Activated T-cell treated with anti-CD3 and anti-CD28 coated beads for 48 hours (primary cell): ENCODE measurements at places on chromosomes 16 and 17.
A peak's percentile ranks its signal among the peaks of the same experiment; 100 is the strongest.

DNA sequence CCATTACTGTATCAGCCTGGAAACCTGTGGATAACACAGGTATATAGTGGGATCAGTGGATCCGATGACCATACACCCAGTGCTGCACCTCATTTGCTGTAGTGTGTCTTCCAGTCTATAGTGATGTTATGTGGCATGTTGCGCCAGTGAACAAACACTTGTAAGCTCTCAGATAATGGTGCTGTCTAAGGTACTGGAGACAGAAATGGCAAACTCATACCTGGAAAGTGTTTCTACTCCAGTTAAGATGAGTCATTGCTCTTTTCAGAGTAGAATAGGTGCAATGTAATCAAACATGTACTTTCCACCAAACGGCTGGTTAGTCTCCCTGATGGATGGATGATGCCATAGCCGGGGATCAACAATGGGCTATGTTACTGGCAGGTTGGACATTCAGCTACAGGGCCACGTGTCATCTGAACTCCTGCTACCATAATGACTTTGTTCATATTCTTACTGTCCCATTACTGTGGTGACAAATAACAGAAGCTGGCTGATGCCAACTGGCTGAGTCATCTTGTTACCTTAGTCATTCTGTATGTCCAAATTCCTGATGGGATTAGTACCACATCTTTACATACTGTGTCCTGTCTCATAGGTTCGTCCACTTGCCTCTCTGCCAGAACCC is 6.3 kb downstream of the CCL11 start:
- DNase-seq, result no peak

DNA sequence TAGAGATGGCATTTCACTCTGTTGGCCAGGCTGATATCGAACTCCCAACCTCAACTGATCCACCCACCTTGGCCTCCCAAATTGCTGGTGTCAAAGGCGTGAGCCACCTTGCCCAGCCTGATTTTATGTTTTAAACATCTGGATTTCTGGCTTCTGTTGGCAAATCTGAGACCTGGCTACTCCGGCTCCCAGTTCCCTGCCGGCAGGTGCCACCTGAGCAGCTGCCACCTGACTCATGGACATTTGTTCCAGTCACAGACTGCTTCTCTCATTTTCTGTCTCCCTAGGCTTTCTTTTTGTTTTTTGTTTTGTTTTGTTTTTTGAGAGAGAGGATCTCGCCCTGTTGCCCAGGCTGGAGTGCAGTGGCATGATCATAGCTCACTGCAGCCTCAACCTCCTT is 9.6 kb downstream of the PMM2 start:
- no peak for DNase-seq

GRCh38 chr17:521183-521525 is 168.5 kb upstream of the RPH3AL start:
- DNase-seq, result no peak

DNA sequence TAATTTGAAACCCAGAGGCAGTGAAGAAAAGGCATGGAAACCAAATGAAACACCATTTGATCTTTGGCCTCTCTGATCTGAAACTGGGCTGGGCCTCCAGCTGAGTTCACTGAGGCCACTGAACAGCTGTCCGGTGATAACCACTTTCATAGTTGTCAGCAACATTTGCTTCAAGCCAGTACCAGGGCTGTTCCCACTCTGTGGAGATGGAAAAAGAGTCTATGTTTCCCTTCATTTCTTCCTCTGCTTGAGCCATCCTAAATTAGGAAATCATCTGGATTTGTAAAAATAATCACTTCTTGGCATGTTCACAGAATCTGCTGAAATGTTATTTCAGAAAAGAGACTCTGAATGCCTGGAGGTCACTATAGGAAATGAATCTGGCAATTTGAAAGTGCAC is 119.3 kb downstream of the STX8 start:
- DNase-seq, result no peak

GRCh38 chr17:5330981-5331380 is 48.9 kb downstream of the RABEP1 start:
- DNase-seq, result no peak

DNA sequence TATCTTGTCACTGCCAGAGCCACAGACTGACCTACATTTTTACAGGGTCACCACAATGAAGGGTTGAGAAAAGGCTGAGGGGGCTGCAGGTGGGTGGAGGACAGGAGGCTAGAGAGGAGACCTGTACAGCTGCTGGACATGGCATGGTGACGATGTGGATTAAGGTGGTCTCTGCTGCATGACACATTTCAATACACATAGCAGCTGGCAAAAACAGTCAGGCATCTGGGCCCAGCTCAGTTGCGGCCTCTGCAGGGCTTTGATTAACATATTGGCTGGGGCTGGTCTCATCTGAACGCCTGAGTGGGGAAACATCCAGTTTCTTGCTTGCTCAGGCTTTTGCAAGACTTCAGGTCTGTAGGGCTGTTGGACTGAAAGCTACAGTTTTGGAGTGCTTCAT is 265.4 kb upstream of the FOXF1 start:
- DNase-seq, result no peak

- peak; percentile 35 for DNase-seq
These were observed 28.4 kb upstream of the TMC5 start for GRCh38 chr16:19389246-19389645.

- no peak for DNase-seq
These were observed 115.3 kb upstream of the HLF start for GRCh38 chr17:55149485-55149884.

GRCh38 chr16:62100651-62101050 is 64.4 kb upstream of the CDH8 start:
- no peak for DNase-seq

- DNase-seq, result no peak
These were observed 115.6 kb upstream of the CDH5 start for GRCh38 chr16:66250686-66251431.

- DNase-seq, result no peak
These were observed 14.2 kb downstream of the CDH16 start for GRCh38 chr16:66904428-66904845.

DNA sequence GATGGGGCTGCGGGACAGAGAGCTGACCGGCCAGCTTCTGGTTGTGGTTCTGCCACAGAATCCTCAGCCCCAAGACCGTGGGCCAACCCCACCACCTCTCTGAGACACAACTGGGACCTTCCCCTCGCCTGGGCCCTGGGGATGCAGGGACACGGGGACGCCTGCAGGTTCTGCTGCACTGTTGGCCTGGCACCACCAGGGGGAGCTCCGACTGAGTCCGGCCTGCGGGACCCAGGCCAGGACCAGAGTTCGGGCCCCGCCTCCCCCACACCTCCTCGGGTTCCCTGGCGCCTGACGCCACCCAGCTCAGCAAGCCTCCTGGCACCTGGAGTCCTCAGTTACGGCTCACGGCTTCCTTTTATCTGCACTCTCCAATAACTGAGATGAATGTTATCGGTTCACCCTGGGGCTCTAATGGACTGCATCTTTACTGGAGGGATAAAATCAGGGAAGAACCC is 27.3 kb downstream of the TBC1D16 start:
- peak; percentile 80 for DNase-seq

- DNase-seq, result no peak
These were observed 6.5 kb downstream of the MARCHF10 start for GRCh38 chr17:62801553-62802114.

DNA sequence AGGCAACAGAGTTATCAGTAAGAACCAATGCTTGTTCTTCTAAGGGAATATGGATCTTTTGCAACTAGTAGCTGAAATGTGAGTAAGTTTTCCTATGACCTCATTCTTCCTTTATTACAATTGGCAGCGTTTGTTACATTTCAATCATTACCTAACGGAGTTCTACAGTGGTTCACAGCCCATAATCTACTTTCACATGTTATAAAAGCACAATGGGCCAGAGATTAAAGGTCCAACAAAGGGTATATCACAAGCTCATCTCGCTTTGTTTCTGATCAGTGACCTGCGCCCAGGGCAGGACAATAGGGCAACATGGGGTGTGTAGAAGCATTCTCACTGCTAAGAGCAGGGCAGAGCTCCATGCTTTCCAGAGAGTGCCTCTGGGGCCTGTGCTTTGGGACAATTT is 279.9 kb upstream of the DYNLRB2 start:
- no peak for DNase-seq

DNA sequence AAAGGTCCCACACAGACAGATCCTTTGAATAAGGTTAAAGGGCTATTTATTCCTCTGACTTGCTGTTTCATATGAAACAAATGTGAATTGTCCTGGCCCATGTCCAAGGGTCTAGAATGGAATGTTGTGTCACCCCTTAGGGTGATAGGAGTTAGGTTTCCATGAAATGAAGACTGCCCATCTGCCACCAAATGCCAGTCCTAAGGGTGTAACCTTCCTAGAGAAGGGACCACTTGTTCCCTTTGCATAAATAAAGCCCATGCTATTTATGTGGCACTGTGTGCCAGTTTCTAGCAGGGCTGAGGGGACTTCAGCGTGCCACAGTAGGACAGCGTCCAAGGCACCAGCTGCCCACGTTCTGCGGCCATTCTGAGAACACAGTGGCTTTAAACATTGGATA is 171.3 kb downstream of the ABCA8 start:
- DNase-seq, result no peak

- no peak for DNase-seq
These were observed 63.6 kb upstream of the NFAT5 start for GRCh38 chr16:69501956-69502745.
